ENCODE measurements at places on chromosomes 16 and 17.

GRCh38 chr17:40355123-40355803, 9.3 kb downstream of the GJD3 start:
- no peak for DNase-seq

DNA sequence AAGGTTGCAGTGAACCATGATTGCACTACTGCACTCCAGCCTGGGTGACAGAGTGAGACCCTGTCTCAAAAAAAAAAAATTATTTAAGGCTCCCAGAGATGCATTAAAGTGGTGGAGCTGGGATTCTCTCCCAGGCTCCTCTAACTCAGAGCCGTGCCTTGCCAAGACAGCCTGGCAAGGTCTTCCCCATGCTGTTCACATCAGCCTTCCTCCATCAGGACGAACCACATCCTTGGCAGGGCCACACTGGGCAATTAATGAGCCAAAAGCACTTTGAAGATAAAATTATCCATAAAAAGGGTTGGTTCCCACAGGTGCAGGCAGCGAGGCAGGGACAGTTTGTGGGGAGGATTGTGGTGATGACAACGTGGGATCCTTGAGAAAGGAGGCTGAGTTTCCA, 19.8 kb upstream of the BBS2 start:
- no peak for DNase-seq

- no peak for DNase-seq
These were observed 71.3 kb downstream of the SOX9 start for GRCh38 chr17:72191921-72192799.

DNA sequence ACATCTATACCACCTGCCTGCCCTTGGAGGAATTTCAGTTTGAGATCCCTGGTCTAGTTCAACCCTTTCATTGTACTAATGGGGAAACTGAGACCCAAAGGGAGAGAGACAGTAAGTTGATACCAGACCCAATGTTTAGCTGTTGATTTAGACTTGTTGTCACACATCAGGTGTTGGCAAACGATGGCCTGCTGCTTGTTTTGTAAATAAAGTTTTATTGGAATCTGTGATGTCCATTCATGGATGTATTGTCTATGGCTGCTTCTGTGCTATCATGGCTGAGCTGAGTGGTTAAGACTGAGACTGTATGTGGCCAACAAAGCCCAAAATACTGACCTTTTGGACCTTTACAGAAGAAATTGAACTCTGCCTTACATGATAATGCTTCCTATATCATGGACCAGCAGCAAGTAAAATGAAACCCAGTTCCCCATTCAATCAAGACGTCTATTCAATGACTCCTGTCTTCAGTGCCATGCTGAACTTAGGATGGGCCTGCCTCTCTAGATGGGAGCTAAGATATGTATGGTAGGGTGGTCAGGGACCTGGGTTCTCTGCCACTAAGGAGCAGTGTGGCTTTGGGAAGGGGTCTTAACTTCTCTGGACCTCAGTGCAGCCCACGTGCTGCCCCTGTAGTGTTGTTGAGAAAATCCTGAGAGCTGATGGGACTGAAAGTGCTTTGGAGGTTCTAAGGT, 111.0 kb downstream of the IRX5 start:
- DNase-seq: no peak

DNA sequence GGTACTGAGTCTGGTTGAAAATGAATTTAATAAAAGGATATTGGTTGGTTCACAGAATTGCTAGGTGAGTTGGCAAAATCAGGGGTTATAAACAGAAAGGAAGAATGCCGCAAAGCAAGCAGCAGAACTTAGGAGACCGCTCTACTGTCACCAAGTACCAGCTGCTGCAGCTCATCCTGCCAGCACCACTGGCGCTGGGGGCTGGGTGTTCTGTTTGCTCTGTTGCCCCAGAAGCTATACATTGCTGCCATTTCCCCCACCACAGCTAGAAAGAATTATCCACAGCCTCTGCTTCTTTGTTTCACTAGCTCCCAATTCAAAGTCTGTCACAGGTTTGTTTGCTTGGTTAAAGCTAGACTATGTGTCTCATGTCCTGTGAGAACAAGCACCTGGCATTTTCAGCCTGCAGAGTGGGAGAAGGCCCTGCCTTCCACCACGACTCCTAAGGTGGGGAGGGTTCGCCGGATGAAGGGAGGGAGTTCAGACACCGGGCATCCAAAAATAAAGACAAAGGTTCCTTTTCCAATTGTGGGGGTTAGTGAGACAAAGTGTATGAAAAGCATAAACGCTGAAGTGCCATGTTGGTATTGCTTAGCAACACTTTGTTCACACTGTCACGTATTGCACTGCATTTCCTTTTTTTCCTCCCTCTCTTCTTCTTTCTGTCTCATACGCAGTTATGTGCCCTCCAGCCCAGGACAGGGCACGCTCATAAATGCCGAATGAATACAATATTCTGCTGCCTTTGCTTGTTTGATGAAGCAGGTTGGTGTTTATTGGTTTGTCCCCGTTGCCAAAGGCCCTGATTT, 9.6 kb upstream of the CPD start:
- DNase-seq: no peak

- DNase-seq: no peak
These were observed 2.9 kb downstream of the RPL38 start for GRCh38 chr17:74206332-74206818.

GRCh38 chr16:3974751-3975150, 94.2 kb upstream of the CREBBP start:
- no peak for DNase-seq

DNA sequence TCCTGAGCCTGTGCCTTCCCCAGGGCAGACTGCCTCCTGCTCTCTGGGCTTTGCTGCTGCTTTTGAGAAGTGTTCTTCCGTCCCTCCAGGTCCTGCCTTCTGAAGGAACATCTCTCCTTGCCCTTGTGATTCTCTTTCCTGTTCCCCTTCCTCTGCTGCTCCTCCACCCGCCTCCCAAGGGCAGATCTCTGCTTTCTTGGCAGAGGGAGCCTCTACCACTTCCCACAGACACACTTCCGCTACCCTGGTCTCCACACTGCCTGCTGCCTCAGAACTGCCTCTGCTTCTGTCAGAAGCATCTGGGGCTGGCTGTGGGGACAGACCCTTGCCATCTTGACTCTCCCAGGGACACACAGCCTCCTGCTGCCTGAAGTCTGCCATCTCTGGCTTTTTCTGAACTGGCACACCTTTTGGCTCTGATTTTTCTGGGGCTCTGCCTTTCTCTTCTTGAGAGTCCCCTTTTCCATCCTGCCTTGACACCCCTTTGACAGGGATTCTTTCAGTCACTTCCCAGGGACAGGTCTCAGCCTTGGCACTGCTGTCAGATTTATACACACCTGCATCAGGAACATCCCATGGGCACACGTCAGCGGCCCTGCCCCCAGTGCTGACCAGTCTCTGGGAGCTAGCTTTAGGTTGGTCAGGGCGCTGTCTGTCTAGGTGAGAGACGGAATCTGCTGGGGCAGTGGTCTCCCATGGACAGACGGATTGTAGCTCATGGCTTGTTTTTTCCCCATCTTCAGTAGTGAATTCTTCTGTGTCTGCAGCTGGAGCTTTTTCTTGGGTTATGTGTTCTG, 16.6 kb downstream of the GPR179 start:
- DNase-seq: no peak

DNA sequence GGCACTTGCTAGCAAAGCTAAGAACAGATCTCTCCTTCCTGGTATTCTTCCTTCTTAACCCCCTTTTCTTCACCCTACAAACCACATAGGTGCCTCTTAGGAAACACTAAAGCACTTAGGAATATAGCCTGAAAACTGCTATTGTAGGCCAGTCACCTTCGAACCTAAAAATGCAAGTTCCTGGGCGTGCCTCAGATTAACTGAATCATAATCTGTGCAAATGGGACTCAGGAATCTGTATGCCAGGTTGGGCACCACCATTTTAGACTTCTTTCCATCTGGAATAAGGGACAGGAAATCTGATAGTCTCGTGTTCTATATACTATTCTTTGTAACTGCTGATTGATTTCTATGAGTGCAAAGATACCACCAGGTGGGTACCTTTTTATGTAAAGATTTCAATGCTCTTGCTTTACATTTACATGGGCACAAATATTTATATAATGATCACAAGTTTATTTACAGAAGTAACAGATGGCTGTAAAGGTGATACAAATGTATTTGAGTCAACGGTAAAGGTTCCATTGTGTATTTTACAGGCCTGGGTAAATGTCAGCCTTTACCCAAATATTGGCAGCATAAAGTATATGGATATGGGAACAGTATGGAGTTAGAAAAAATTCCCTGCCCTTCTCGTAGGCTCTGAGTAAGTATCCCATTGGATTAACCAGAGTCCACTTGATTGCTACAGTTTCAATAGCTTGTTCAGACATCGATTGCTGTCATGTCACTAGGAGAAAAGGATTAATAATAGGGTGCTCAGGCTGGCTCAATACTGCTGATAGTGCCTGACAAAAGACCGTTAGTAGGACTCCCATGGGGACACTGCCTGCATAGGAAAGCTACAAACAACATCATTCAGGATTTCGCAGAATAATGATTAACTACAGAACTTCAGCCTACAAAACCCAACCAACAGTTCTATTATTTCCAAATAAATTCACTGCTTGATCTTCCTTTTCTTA, 124.7 kb downstream of the SNX11 start:
- DNase-seq: no peak

Data from DMS79 treated with DMSO at 0.1 percent for 48 hours (cell line).